ENCODE measurements at places on chromosomes 5 and 9.

GRCh38 chr5:111389390-111390082 is 122.8 kb downstream of the STARD4 start:
- no peak for DNase-seq

DNA sequence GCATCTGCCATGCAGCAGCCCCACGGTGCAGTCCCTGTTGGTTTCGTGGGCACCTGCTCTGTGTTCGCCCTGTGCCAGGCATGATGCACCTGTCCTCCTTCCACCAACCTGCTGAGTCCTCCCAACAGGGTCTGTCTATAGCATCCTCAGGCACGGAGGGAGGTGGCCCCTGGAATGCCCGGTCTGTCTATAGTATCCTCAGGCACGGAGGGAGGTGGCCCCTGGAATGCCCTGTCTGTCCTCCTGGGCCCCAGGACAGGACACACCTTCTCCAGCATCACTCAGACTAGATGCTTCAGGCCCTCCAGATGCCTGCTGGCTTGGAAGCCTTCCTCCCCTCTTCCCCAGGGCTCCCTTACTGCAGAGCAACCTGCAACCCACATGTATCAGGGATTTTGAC is 9.9 kb upstream of the PHYHD1 start:
- DNase-seq, result no peak

DNA sequence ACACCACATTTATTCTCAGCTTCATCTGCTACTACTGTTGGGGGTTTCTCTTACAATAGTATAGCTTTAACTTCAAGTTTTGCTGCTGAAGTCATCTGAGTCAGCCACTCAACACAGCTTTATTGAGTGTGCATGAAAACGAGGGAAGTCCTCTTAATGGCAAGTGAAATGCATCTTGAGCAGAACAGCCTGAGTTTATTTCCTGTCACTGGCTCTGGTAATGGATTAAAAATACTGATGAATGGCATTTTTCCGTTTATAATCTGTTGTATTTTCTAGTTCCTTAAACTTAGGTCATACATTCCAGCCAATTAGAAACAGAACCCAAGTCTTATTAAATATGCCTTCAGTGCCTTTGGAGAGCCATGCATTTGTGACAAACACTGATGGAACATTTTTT is 238.6 kb downstream of the SLF1 start:
- DNase-seq, result no peak

- no peak for DNase-seq
Measured at GRCh38 chr9:105342147-105342505, 97.7 kb downstream of the SLC44A1 start.

DNA sequence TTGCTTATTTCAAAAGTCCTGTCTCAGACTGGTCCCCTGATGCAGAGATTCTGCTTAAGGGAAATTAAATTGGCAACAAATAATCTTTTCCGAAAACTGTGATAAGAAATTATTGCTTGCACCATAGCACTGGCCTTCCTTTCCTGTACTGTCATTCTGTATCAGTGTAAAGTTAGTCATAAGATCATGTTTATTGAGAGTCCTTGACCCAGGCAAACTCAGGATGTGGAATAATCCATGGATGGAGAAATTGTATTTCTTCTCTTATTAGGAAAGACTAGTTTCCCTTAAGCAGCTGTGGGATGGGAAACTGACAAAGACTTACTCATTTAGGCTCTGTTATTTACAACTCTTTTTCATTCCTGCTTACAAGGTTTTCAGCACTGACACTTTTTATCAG is 83.0 kb upstream of the RANBP6 start:
- no peak for DNase-seq

- no peak for DNase-seq
Measured at GRCh38 chr9:130955947-130956621, 17.0 kb upstream of the FIBCD1 start.

- DNase-seq, result no peak
Measured at GRCh38 chr5:14890846-14891245, 19.3 kb upstream of the ANKH start.

DNA sequence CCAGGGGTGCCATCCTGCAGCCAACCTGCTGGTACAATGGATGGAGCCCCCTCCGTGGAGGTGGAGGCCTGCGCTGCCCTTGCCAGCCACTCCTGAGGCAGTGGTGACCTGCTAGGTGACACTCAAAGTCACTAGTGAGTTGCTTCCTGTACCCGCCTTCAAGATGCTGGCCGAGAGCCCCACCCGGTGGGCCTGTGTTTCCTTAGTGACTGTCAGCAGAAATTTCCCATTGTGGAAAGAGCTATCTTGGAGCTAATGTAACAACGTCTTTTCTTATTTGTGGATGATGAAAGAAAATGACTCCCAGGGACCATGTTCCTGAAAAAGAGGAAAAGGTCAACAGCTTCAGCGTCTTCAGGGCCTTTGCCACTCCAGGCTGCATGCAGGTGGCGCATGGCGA is 117.0 kb upstream of the BOD1 start:
- no peak for DNase-seq

DNA sequence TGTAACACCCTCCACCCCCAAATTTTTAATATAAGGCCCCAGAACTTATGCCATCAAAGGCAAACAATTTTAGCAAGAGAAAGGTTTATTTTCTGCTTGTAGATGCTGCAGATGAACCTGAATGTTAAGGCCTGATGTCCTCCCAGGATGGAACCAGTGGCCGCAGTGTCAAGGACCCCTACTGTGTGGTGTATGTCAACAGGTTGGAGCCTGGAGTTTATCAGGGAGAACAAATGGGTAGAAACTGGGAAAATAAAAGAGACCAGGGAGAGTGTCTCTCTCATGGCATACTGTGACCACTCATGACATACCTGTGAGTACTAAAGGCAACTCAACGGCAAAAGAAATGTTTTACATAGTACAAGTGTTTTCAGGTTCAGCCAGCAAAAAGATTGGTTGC is 34.5 kb upstream of the LMNB1 start:
- no peak for DNase-seq

DNA sequence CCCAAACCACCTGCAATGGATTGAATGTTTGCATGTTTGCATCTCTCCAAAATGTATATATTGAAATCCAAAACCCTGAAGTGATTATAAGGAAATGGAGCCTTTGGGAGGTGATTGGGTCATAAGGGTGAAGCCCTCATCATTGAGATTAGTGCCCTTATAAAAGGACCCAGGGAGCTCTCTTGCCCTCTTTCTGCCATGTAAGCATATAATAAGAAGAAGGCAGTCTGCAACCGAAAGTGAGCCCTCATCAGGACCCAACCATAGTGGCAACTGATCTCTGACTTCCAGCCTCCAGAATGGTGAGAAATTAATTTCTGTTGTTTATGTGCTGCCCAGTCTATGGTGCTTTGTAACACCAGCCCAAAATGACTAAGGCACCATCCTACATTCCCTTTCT is 115.7 kb upstream of the EFNA5 start:
- DNase-seq, result no peak

GRCh38 chr5:136025900-136026299 is 2.9 kb upstream of the TGFBI start:
- no peak for DNase-seq

- no peak for DNase-seq
Measured at GRCh38 chr5:127227881-127228280, 62.7 kb upstream of the MEGF10 start.

GRCh38 chr5:134964359-134965270 is 3.1 kb upstream of the CATSPER3 start:
- peak; percentile 37 for DNase-seq

- DNase-seq, result no peak
Measured at GRCh38 chr5:78076351-78076750, 218.1 kb downstream of the AP3B1 start.

- DNase-seq, result no peak
Measured at GRCh38 chr5:118320121-118320520, 668.2 kb downstream of the DTWD2 start.

DNA sequence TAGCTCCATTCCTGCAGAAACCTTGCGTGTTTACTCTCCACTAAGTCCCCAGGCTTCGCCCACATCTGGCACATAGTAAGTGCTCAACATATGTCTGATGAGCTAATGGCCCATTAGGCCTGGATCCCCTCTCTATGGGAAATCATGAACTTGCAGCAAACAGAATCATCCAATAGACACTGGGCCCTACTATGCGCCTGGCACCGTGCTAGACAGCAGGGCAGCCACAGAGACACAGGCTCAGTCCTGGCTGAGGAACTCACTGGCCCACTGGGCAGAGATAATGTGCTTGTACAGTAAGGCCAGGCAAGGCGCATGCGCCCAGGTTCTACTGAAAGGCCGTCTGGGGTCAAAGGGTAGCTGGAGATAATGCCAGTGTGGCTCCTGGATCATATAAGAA is 36.9 kb upstream of the FABP6 start:
- no peak for DNase-seq

GRCh38 chr5:133952729-133953567 is 15.5 kb downstream of the C5orf15 start:
- DNase-seq, result no peak

- DNase-seq, result no peak
Measured at GRCh38 chr5:173655196-173655797, 38.8 kb upstream of the BOD1 start.

DNA sequence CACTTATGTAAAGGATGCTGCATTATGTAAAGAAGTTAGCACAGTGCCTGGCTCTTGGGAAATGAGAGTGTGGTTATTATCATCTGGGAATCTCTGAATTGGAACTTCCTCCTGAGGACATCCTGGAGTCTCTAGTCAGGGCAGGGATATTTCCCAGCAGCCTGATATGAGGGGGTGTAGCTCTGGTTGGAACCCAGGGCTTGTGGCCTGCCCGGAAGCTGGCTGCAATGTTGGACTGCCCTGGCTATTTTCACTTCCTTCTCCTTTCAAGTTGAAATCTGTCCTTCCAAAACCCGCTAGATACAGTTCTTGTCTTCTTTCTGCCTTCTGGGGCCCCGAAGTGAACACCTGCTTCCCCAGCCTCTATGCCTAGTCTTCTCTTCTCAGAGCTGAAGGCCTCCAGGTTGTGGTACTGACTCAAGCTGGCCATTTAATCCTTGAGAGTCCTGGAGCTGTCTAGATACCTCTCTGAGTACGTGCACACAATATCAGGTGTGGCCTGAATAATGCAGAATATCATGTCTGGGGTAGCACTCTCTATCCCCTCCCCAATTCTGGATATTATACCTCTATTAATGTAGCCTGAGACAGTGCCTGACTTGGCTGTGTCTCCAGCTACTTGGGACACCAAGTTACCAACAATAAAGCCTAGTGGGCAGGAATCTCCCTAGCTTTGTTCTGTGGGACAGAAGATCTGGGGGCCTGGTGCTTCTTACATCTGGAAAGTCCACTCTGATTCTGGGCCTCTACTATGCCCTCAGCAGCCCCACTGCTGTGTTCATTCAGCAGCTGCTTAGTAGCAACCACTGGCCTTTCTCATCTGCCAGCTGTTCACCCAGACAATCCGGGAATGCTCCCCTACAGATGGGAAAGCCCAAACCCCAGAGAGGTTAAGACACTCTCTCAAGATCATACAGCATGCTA is 45.0 kb downstream of the SLC6A7 start:
- no peak for DNase-seq

DNA sequence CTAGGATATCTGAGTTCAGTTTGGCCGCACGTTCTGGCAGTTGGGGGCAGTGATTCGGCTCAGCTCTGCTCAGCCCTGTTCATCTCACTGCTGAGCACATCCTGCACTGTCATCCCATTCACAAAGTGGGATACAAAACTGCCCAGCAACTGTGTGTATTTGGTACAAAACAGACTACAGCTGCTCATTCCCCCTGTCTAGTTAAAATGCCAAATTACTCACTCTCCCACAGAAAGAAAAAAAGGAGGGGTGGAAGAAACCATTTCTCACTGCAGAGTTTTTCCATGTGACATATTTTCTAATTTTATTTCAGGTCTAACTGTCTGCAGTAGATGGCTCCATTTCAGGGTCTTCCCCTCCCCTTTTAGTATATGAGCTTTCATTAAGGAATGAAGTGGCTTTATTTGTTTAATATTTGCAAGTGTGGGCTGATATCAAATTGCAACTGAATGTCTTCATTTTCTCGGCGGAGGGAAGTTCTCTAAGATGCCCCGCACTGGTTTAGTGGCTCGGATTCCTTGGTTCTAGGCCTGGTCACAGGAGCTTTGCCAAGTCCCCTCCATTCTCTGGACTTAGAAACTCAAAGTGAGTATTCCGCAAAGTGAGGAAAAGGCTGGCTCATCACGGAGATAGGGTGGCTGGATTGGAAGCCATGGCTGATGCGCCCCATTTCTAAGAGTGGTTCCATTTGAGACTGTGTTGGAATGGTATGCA is 14.7 kb downstream of the COL15A1 start:
- DNase-seq, result no peak

- DNase-seq, result no peak
Measured at GRCh38 chr9:72464857-72465592, 56.4 kb upstream of the TMC1 start.

DNA sequence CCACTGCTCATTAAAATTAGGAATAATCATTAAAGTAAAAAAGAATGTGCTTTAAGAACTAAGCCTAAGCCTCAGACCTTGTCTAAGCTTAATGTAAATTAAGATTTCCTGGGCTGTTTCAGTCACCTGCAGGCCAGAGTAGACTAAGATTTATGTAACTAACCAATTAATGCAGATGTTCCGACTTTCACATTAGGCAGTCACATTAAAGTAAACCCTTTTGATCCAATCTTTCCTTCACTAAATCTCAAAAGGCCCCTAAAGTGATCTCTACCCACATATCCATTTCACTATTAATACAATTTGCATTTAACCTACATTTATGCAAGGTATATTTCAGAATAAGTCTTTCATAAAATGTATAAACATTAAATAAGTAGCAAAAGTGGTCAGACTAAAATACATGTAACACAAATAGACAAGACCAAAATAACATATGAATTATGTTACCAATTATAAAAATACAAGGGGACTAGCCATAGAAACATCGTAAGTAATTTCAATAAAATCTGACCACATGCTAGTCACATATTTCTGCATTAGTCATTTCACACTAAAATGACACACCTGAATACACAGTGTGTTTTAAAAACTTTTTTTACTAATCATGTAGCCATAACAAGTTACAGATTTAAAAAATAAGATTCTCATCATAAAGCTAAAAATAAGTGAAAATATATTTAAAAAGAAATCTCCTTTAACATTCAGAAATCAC is 7.7 kb downstream of the NR3C1 start:
- DNase-seq, result peak; percentile 45

DNA sequence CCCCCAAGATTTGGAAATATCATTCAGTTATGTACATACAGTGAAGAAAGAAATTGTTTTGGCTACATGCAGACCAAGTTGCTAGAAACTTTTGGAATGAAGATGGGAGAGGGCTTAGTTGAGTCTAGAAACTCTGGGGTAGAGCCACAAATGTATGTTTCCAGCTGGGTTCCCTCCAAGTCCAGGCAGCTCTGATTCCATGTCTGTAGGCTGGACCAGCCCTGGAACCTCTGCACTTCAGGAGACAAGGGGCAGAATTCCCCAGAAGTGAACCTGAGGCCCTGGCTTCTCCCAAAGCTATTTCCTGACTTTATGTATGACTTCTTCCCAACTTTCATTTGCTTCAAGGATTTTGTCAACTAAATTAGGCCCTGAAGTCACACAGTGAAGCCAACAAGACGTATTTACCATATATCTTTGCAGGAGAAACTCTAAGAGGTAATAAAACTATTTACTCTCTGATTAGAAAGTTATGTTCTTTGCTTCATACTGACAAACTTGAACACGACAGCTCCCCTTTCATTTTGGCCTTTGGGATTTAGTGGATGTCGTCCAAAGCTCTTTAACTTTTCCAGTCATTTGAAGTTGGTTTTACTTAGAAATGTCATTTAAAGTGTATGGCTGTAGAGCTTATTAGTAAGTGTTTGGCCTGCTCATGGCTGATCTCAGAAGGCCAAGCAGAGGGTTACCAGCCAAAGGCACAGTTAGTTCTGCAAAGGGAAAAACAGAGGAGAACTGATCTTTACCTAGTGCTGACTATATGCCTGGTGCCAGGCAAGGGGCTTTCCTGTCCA is 152.0 kb upstream of the SLC28A3 start:
- no peak for DNase-seq
